IPS-NIHi11 (cell line): ENCODE measurements at places on chromosomes 2 and 18.

DNA sequence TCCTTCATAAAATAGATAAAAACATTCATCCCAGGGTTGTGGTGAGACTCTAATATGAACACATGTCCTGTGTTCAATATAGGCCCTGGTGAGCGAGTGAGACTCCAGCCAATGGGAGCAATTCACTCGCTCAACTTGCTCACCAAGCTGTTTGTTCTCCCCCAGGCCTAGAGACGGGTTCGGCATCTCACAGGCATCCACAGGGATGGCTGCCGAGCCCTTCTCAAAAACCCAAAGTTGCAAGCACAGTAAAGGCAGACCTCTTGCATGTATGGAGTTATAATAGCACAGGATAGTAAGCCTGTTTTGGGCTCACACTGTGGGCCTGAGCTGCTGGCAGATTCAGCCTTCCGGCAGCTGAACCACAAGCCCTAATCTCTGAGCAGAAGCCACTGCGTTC lies 15.7 kb downstream of the PARD6G start:
- DNase-seq = no peak

GRCh38 chr2:11377928-11378545 lies 33.6 kb upstream of the ROCK2 start:
- DNase-seq = no peak

DNA sequence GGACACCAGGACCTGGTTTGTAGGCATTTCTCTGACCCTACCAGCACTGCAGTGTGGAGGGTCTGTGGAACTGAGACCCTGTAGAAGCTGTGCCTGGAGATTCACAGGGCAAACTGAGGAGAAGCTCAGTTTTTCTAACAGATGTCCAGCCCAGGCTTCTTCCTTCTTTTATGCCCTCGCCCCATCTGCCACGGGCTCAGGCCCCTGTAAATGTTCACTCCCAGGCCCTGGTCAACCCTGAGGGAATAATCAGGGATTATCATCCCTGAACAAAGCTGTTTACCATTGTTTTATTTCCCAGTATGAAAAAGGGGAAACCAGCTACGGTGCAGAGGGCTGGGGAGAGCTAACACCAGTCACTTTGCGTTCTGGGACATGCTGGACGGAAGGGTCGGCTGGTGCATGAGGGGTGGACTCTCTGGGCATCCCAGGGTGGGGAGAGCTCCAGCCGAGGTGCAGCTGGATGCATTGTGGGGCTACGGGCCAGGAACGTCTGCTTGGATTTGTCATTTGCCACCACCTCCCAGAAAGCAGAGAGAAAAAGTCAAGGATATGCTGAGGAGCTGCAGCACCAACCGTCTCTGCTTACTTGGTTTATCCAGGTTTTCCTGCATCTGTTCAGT lies 183.8 kb downstream of the TFCP2L1 start:
- no peak for DNase-seq

- no peak for DNase-seq
These were observed 73.5 kb upstream of the SERTAD2 start for GRCh38 chr2:64727013-64727767.

- DNase-seq = no peak
These were observed 106.1 kb downstream of the MYO1B start for GRCh38 chr2:191351298-191351697.

DNA sequence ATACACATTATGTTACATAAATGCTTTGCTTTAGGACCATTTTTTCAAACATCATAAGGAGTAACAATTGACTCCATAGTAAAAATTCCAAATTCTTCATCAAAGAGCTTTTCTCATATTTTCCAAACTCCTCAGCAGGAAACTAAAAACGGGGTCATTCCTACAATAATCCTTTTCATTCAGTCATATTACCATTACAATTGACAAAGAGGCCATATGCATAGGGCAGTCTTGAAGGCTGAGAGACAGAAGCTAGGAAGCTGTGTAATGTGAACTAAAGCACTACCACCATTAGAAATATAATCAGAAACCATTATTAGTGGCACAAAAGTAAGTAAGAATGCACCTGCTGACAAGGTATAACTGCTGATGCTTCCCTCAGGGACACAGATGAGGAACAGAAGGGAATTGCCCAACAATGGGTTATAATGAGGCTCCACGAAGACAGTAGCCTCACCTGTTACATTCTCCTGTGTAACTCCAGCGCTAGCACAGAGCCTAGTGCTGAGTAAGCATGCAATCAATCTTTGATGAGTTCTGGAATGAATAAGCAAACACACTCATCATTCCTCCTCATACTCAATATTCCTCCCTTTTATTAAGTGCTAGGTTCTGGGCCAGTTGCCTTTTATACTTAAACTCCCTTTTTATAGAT lies 942.3 kb downstream of the CPS1 start:
- DNase-seq = no peak

DNA sequence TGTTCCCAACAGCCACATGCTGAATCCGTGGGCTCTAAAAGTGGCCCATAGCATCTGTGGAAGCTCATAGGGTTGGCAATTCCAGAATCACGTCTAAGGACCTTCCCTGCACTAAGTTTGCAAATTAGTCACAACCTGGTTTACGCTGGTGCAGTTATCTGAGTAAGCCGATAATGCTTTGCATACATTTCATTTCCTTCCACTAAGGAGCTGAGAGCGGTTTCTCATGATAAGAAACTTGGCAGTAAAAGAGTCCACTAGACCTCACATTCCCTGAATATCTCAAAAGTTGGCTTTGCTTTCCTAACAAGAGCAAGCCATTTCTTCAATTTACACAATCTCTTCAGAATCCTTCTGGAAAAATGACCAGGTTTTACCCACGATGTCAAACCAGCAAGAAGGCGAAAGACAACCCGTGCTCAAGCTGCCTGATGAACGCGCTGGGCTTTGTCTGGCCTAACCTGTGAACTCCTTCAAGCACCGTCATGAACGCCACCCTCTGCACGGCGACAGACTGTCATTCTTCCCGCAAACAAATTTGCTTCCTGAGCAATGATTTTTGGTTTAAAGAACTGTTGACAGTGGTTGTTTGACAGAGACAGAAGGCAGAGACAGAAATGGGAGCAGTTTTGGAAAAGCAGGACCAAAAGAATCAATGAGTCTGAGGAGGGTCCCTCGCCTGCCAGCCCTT lies 73.0 kb upstream of the COPS8 start:
- DNase-seq = no peak

- no peak for DNase-seq
These were observed 111.5 kb upstream of the THSD7B start for GRCh38 chr2:136653861-136654260.

DNA sequence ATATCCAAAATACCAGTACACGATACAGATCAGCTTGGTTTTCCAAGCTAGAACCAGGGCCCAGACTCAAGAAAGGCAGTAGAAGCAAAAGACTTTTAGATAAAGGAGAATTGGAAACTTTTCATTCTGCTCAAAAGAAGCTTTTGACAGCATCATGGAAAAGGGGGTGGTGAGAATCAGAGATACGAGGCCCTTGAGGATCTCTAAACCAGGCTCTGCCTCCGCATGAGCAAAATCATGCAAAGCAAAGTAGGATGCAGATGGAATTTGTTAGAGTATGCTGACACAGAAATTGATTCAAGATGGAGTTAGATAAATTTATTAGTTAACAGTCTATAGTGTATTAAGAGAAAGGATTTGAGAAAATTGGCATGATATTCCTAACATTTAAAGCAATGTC lies 39.8 kb downstream of the FAM98A start:
- DNase-seq = no peak
